ENCODE measurements at places on chromosomes 2 and 18.

DNA sequence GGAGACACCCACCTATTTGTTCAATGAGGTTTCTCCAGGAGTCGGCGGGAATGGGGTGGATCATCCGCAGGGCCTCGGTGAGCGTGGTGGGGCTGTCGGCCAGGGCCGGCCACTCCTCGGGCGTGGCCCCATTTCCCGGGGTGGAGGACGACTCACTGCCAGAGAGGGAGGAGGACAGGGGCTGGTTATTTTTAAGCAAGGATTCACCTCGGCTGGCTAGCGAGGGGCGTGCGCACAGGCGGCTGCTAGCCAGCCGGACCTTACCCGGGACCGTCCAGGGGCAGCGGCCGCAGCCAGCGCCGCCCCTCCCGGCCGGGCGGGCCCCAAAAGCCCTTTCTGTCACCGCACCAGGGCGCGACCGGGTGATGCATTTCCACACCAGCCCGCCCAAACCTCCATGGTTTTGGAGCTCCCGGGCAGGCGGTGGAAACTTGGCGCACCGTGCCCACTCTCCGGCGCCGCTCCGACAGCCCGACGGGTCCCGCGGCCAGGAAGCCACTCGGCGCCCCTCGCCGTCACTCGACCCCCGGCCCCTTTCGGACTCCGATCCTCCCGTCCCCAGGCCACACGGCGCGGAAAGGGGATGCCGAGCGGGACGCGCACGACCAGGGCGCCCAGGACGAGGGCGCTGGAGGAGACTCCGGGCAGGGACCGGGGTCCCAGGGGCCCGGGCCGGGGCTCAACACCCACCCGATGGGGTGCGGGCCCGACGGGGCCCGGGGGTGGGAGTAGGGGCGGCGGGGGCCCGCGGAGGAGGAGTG, 57.1 kb downstream of the SNORC start:
- DNase-seq: no peak

- DNase-seq: no peak
These were observed 246.8 kb downstream of the HDAC4 start for GRCh38 chr2:239153806-239154591.

GRCh38 chr2:88180605-88181240, 10.6 kb downstream of the THNSL2 start:
- DNase-seq: no peak

DNA sequence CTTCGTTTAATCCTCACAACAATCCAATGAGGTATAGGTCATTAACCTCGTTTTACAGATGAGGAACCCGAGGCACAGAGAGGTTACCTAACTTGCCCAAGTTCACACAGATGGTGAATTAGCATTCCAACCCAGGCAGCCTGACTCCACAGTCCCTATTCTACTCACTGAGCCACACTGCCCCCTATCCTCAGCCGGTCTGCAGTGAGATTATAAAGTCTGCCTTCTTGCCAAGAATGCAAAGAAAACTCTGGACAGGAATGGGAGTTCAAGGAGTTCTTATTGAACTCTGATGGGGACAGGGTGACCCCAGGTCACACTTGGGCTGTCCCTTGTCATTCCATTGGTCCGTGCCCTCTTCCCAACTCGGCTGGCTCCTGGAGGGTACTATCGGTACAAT, 118.1 kb upstream of the MSH6 start:
- no peak for DNase-seq

- no peak for DNase-seq
These were observed 451.6 kb upstream of the SALL3 start for GRCh38 chr18:78527984-78528383.

GRCh38 chr18:48893061-48893607, 57.6 kb downstream of the SMAD7 start:
- DNase-seq: no peak

DNA sequence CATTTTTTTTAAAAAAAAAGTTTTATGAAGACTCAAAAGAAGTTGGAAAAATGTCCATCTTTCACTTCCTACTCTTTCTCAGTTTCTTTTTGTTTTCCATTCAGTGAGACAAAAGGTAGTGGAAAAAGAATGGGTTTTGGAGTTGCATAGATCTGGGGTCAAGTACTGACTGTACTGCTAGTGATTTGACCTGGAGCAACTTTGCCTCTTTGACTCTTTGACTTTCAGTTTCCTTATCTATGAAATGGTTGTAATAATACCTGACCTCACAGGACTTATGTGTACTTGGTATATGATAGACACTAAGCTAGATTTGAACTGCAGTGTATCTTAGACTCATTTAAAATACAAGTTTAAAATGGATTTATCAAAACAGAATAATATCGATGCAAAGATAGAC, 3.5 kb upstream of the KCNE4 start:
- DNase-seq: no peak

GRCh38 chr2:68837164-68837860, 33.9 kb downstream of the BMP10 start:
- no peak for DNase-seq

DNA sequence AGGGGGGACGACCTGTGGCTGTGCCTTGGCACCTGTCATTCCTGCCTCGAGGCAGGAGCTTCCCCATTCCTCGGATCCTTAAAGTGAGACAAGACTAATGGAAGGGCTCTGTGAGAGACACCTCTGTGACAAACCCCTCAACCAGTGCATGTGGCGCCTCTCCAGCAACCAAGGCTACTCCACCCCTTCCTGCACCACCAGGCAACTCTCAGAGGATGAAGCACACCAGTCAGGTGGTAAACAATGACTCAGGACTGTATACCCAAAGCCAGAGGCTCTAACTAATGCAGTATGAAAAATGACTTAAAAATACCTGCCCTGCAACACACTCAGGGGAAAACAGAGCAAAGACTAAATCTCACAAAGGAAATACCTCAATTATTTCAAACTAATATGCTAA, 136.9 kb downstream of the UXS1 start:
- DNase-seq: no peak

GRCh38 chr2:218567797-218568189, 358 bp downstream of the USP37 start:
- no peak for DNase-seq

DNA sequence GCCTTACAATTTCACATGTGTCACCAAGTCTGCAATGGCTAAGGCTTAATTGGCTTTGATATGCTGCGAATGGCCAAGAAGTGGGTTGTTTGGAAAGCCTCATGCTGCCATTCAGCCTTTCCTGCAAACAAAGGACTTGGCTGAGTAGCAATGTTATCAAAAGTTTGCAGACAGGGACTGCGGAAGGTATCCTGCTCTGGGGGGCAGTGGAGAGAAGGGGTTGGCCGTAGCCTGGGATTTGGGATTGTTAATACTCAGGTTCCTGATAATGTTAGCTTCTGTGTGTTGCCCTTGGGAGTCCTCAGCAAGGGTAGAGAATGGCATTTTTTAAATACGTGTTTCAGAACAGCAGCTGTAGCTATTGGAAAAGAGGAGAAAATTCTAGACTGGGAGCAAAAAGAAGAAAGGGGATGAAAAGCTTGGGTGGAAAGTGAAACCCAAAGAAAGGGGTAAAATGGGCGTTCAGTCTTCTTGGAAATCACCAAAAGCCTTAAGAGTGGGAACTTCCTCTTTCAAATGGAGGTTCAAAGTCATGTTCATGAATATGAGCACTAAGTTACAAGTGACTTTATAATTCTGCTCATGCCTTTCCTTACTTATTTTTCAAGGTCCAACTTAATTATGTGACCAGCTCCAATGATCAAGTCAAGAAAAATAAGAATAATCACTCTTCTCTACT, 325.1 kb downstream of the RNF144A start:
- no peak for DNase-seq

DNA sequence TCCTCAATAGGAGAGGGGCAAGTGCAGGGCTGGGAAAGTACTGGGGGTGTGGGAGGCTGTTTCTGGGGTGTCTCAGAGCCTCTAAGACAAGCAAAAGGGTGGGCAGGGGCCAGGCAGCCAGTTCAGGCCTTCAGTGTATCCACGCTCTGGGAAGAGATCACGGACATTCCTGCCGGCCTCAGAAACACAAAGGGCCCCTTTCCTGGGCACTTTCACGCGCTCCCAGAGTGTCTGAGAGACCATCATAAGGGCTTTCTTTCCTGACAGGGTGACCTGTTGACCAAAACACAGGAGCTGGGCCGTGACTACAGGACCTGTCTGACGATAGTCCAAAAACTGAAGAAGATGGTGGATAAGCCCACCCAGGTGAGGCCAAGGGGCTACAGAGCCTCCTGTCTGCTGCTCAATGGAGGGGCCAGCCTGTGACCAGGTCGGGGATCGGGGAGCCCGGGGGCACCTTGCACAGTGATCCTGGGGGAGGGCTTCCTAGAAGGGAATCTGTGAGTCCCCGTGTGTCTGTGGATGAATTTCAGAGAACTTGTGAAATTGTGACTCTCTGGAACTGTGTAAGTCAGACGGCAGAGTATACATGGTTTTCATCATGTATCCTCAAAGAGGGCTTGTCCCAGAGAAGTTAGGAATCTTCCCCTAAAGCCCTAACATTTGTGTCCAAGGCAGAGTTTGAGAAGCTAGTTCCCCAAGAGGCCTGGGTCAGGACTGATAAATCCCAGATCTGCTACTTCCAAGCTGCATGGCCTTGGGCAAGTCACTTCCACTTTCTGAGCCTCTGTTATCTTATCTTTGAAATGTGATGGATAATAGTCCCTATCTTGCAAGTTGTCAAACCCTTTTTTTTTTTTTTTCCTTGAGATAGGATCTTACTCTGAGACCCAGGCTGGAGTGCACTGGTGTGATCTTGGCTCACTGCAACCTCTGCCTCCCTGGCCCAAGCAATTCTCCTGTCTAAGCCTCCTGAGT, 1.8 kb downstream of the GNLY start:
- DNase-seq: no peak

- no peak for DNase-seq
These were observed 143.6 kb upstream of the ZSWIM2 start for GRCh38 chr2:186992597-186992996.

DNA sequence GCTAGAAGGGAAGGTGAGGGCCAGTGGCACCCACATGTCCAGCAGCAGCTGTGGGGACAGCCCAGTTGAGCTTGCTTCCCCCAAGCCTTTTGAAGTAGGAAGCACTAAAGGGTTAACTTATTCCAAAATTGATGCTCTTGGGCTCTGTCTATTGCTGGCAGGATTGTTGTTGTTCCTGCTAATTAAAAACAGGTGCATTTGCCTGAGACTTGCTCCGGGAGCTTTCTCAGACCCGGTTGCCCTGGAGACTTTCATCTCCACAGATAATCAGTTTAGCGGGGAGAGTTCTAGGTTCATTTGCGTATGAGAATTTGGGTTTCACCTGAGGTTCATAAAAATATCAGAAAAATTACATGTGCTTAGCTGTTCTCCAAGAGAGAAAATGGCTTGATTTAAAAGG, 277.3 kb downstream of the LRATD1 start:
- DNase-seq: no peak

GRCh38 chr2:164068063-164068462, 332.3 kb upstream of the FIGN start:
- no peak for DNase-seq

DNA sequence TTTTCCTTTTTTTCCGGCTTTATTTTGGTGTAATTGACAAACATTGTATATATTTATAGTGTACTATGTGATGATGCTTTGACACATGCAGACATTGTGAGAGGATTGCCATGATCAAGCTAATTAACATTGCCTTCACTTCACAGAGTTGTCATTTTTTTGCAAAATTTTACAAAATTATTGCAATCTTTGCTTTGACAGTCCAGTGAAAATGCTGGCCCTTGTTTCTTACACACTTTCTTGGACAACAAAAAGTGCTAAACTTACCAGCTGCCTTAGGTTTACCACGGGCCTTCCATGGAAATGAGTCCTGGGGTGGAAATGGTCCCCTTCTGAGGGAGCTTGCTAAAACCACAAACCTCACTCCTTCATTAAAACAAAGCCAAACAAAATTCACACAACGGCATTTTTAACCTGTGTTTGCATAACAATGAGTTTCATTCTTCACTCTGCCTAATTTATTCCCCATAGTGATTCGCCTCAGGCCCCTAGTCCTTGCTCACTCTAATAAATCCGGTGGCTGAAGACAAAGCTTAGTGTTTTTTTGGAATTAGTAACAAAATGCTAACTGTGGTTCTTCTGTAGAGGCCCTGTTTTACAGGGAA, 32.2 kb downstream of the LINC00305 start:
- no peak for DNase-seq

GRCh38 chr2:168584911-168585310, 128.8 kb downstream of the CERS6 start:
- DNase-seq: no peak

- no peak for DNase-seq
These were observed 19.5 kb upstream of the YWHAQ start for GRCh38 chr2:9650119-9650821.

DNA sequence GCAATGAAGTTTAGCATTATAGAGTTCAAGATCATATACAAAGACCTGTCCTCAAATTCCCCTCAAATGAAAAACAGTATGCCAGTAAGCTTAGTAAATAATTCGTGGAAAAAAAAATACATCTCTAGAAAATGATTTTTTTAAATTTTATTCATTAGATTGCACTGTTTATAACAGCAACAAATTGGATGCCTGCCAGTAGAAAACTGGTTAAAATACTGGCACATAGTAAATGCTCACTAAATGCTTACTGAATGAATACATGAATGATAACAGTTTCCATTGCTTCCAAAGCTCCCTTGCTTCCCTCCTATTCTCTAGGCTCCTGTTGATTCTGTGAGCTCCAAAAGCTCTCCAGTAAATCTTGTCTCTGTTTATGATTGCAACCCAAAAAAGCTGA, 25.5 kb upstream of the SEH1L start:
- DNase-seq: no peak

DNA sequence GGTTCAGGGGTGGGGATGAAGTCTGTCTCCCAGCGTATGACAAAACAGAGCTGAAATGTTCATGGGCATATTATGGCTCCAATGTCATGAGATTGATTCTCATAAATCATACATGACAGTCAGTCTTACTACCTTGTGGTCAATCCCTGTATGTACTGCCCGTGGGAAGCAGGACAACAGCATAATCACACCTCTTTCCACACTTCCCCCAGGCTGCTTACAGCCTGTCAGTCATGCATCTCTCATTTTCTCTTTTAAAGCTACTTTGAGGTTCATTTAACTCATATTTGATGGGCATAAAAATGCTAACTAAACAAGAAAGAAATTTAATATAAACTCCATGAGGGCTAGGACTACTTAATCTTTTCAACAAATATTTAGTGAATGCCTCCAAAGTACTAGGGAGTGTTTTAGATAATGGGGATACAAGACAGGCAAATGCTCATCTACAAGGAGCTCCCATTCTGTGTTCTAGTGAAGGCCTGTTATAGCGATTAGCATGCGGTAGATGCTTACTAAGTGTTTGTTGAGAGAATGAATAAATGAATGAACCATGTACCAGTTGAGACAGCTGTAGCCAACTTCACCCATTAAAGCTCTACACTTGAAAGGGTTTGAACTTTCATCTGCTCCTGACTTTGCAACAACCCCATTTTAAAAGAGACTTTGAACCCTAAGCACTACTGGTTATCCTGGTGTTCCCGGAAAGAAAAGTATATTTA, 89.1 kb downstream of the ALPK2 start:
- no peak for DNase-seq

Measured in nucleus accumbens (tissue), 56 donors.